ENCODE measurements at places on chromosomes 16 and 17. TPM values are rescaled to one million over a fixed set of nuclear protein-coding genes. Genes with fewer than 3 reads are reported as not detected.

Gene SMIM36
- total RNA-seq = not detected

Gene ATP2A3
- 8.6 TPM for total RNA-seq

Gene KRT32
- not detected for total RNA-seq

Gene TXNL4B
- 6.5 TPM for total RNA-seq

Gene AIPL1
- total RNA-seq = not detected

Gene NPTX1
- not detected for total RNA-seq

Gene G6PC1
- not detected for total RNA-seq

Gene PRCD
- total RNA-seq = 7.7 TPM

Gene RDM1
- not detected for total RNA-seq

Gene BCO1
- 0.18 TPM for total RNA-seq

Gene HEATR9
- not detected for total RNA-seq

Gene HOXB3
- total RNA-seq = 2.8 TPM

Gene KRTAP4-3
- total RNA-seq = not detected

Gene VAT1L
- 7.7 TPM for total RNA-seq

Gene TMEM208
- total RNA-seq = 17.4 TPM

Gene GNG13
- total RNA-seq = not detected

Gene CPHXL2
- not detected for total RNA-seq

Measured in left cardiac atrium (tissue), 4 donors.